ENCODE measurements at places on chromosomes 5 and 9.

DNA sequence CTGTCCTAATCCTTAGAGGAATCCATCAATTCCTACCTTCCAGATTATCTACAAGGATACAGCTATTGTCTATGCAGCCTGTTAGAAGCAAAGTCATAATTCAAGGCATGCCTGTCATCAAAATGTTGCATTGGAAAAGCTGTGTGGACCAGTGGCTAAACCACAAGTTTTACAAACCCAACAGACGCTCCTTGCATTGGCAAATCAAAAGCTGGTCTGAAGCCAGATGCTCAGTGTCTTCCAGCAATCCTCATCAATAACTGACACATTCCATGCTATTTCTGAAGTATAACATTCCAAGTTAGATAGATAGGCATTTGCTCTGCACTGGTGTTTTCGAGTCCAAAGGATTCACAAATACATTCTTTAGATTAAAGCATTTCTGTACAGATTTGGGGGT, 213.6 kb downstream of the EBF1 start:
- no peak for DNase-seq

DNA sequence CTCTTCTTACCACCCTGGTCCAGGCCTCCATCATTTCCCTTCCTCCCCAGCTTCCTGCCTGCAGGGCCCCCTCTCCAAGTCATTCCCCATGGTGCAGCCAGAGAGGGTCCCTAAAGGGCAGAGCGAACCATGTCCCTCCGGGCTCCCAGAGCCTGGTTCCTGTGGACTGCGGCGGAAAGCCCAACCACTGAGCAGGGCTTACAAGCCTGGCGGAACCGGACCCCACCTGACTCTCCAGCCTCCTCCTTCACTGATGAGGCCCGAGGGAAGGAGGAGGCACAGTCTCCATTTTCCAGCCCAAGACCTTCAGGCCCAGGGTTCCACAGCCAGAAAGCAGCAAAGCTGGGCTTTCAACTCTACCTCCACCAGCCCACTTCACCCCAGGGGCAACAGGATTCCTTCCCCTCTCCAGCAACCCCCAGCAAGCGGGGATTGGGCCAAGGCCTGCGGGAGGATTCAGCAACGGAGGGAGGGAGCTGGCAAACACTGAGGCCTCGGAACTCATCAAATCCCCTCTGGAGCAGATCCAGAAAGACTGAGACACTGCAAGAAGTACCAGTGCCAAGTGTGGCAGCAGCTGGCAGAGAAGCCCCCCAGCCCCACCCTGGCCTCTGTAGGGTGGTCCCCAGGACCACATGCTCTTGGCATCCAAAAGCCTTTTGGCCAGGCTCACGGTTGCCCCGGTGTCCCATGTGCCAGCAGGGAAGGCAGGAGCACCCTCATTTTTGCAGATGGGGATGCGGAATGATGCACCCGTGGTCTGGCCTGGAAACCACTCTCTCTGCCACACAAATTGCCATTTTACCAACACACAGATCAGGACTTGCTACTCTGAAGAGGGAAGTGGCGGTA, 3.1 kb downstream of the FAM163B start:
- DNase-seq: no peak

GRCh38 chr5:104541141-104541785, 978.7 kb upstream of the NUDT12 start:
- no peak for DNase-seq

GRCh38 chr5:89313044-89313443, 430.1 kb upstream of the MEF2C start:
- no peak for DNase-seq

DNA sequence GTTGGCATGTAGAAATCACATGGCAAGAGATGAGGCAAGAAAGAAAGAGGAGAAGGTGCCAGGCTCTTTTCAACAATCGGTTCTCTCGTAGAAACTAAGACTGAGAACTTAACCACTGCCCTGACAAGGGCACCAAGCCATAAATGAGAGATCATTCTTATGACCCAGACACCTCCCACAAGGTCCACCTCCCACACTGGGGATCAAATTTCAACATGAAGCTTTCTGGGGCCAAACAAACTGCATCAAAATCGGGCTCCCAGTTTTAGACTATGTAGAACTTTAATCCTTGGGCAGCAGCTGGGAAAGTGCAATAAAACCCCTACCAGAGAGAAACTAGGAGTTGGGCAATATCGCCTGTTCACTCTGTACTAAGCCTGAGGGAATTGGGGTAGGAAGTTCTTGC, 150.2 kb upstream of the CCDC152 start:
- DNase-seq: no peak

DNA sequence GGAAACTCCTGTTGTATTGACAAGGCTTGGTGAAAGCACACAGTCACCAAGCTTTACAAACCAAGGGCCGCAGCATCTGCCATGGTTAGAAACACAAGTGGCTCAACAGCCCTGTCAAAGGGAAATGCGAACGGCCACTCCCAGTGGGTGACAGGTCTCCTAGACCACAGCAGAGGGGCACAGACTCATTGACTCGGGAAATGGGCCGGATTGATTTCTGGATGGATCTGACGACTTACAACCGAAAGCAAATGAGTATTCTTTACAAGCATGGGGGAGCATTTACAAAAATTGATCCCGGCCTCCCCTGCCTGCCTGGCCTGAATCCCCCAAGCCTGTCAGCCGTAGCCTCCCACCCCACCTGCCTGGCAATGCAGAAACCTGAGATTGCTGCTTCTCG, 48.2 kb downstream of the ADAMTS2 start:
- no peak for DNase-seq

DNA sequence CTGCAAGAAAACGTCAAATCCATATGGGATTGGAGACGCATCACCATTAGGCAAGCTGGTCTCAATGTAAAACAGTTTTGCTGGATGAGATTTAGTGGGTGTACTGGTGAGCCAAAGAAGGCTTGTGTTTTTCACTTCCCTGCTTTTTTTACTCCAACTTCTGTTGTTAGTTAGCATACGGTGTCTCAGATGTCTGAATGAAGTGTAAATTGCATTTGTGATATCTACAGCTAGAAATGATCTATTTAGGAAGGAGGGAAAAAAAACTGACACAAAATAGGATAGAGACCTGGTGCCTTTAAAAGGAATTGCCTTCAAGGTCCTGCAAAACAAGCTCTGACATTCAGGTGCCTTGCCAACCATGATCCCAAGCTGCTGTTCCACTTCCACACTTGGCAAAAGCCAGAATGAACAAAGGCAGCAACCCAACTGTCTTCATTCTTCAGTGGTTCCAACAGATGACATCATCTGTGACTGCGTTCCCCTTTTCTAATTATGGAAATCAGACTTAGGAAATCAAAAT, 104.2 kb upstream of the RAI14 start:
- DNase-seq: no peak

DNA sequence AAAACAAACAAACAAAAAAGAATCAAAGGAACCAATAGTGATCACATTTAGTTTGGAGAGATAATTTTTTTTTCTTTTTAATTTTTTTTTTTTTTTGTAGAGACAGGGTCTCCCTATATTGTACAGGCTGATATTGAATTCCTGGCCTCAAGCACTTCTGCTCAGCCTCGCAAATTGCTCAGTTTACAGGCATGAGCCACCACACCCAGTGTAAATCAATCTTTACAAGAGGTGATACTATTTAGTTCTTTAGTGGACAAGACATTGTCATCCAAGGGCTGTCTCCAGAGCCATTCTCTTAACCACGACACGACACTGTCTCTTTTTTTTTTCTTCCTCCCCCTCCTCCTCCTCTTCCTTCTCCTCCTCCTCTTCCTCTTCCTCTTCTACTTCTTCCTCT, 29.6 kb downstream of the ERAP2 start:
- no peak for DNase-seq

DNA sequence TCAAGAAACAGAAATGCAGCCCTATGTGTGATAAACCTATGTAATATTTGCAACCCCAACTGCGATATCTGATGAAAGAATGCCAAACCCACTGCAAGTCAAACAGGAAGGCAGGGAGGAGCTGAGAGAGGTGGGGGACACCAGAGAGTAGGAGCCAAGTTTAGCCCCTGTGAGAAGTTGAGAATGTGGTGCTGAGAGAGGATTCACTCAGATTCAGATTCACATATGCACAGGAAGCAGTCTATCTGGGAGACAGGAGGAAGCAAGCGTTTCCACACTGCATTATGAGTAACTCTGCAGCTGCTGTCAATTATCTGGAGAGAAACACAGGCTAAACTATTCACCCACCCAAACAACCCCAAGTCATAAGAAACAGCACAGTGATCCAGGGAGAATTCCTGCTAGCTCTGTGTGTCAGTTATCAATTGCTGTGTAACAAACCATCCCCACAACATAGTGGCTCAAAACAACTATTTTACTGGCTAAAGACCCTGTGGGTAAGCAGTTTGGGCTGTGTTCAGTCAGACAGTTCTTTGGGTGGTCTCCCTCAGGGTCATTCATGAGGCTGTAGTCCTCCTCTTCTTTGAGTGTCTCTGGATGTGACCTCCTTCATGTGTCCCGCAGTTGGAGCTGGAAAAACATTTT, 161.9 kb upstream of the RAI14 start:
- no peak for DNase-seq

DNA sequence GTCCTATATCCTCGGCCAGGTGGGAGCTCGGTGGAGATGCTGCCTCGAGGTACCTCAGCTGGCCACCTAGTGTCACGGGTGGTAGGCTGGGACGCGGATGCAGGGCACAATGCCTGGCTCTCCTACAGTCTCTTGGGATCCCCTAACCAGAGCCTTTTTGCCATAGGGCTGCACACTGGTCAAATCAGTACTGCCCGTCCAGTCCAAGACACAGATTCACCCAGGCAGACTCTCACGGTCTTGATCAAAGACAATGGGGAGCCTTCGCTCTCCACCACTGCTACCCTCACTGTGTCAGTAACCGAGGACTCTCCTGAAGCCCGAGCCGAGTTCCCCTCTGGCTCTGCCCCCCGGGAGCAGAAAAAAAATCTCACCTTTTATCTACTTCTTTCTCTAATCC, 2.0 kb downstream of the PCDHGC3 start:
- DNase-seq: no peak

- no peak for DNase-seq
Observed at GRCh38 chr5:123546657-123547056, 34.7 kb downstream of the CSNK1G3 start.

GRCh38 chr9:78122631-78123030, 91.0 kb upstream of the GNAQ start:
- no peak for DNase-seq

DNA sequence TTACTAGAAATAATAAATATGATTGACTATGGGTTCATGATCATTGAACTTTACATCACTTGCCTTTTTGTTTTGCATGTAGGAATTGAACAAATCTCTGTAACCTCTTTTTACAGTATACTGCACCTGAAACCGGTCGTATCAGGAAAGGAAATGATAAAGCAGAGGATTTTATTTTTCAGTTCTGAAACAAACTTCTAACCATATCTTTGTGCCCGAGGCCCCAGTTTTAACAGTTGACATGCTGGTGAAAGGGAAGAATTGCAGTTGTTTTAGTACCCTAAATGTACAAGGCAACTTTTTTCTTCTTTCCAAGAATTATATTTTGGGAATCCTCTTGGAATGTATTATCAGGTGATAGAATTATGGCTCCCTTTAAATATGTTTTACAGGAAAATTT, 27.8 kb downstream of the TMEM38B start:
- DNase-seq: no peak

DNA sequence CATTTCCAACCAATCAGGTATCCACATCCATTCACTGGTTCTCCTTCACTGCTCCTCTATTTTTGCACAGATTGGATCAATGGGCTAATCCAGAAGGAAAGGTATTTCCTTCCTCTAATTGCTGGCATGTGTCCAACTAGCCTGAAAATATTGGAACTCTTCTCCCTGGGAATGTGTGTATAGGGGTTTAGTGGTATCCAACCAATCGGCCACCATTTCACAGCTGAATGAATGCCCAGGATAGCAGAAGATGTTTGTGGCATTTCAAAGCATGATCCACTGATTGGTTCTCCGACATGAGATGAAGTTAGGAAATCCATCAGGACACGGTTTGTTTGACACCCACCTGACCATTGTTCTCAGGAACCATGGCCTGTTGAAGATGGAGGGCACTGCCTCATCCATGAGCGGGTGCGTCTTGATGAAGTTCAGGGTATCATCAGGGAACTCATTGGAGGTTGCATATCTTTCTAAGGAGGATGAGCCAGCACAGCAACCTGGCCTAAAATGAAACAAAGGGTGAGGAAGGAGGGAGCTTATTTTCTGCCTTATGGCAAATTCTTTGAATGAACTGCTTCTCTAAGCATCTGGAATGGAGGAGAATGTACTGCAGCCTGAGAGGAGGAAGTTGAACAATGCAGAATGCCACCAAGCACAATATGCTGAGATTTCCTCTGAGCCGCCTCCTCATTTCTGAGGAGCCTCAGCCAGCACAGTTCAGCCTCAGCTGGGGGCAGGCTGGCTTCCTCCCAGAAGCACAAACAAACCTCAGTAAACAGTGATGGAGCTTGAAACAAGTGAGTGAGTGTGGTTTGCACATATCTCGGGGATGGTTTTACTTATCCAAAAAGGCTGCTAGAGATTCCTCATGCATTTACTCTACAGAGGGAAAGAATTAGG, 94.6 kb downstream of the SEMA6A start:
- DNase-seq: no peak

DNA sequence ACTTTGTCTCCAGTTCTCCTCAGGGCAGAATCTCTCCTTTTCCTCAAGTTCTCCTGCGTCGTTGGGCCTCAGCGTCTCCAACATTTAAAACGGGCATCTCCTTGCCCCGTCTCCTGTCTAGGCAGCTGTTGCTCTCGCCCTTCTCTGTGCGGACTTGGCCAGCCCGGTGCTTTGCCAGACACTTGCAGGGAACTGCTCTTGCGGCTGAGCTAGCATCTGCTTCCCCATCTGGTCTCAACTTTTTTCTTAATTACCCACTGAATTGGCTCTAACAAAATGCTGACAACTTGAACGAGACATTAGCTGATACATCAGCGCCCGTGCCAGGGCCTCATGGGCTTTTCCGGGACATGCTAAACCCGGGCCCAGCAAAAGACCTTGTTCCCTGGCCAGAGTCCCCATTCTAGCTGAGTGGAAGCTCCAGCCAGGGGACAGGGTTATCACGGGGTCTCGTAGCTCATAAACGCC, 25.1 kb downstream of the ZNF618 start:
- DNase-seq: peak; percentile 42

- DNase-seq: no peak
Observed at GRCh38 chr5:60339691-60340201, 360.2 kb downstream of the DEPDC1B start.

DNA sequence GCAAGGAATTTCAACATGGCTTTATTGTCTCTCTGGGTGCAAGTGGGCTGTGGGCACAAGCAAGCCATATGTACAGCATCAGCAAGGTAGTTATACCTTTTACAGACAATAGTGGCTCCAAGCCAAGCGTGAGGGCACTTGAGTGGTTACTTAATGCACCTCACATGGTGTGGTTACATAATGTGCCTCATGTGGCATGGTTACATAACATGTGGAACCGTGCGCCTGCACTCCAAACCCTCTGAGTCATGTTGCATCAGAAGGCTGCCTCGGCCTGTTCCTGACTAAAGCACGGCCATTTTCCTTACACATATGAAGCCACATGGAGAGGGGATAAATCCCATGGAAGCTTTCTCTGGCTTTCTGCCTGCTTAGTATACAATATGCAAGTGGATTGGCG, 150.9 kb downstream of the OSTF1 start:
- DNase-seq: no peak
